ENCODE measurements at places on chromosomes 7 and 10.

DNA sequence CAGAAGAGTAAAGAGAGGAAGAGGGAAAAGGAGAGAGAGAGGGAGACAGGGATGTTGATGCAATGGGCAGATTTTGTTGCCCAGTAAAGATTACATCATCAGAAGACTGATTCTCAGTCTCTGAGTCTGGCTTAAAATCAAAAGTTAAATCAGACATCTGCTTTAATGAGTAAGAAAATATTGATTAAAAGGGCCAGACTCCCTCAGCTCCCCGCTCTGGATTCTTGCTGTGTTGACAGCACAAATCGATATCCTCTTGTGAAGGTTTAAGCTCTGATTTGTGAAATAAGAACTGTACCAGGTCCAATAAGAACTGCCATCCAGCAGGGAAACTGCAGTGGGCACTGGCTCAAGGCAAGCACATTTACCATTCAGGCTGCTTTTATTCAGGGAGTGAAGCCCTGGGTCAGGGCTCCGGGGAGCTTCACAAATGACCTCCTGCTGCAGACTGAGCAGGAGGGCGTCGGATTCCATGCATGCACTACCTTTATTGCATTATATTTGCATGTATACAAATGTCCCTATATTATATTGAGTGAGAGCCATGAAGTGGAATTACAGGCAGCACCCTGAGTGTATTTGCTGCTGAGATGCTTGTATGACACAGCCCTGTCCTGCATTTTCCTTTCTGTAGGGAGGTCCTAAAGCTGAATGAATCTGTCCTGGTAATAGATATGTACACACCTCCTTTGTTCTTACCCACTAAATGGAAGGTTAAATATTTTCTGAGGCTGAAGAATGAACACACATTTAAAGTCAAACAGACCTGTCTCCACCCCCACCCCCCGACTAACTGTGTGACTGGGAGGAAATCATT is 401.5 kb downstream of the REEP3 start:
- DNase-seq = no peak

- DNase-seq = no peak
Measured at GRCh38 chr7:106001196-106001595, 38.1 kb downstream of the CDHR3 start.

DNA sequence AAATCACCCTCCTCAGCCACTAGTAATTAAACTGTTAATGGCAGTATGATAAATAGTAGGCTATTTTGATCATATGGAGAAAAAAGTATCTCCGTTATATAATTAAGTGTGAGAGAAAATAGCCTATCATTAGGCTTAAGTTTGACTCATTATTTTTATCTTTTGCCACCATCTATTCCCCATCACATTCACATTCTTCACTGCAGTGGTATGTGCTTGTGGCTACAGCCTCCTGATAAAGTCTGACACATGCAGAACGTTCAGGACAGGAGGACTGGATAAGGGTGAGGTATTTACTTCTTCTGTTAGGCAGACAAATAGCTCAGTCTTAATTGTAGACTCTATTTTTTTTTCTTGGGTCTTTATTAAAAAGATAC is 5.8 kb downstream of the NEBL start:
- no peak for DNase-seq

GRCh38 chr10:33239257-33239656 is 95.2 kb downstream of the NRP1 start:
- no peak for DNase-seq

DNA sequence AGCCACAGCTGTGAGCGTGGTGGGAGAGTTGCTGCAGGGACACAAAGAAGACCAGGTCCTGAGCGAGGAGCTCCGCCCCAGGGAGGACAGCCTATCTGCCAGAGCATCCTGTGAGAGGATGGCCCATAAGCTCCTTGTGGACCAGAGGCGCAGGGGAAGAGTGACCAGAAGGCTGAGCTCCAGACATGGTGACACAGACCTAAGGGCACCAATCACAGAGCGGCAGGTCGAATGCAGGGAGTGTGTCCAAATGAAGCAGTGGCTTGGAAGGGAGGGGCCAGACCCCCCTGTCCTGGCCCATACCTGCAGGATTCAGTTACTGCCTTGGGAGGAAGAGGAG is 135.8 kb upstream of the TMEM72 start:
- DNase-seq = no peak

DNA sequence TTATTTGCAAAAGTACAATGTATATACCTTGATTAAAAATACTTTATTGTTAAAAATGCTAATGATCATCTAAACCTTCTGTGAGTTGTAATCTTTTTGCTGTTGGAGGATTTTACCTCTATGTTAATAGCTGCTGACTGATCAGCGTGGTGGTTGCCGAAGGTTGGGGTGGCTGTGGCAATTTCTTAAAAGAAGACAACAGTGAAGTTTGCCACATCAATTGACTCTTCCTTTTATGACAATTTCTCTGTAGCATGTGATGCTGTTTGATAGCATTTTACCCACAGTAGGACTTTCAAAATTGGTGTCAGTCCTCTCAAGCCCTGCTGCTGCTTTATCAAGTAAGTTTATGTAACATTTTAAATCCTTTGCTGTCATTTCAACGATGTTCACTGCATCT is 16.9 kb upstream of the ENTPD1 start:
- DNase-seq = no peak

DNA sequence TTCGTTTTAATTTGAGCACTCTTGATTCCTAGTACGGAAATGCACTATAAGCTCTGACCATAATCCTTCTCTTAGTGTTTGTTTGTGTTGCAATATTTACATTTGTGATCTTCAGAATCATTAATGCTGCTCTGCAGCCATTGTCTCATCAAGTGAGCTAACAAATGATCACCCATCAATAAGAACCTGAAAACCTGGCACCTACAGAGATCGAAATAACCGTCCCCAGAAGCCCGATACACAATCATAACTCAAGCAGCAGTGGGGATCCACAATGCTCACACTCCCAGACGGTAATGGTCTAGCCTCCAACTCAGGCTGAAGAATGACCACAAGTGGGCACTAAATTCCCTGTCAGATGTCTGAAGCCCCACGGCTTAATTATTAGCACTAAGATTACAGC is 156.0 kb upstream of the NFE2L3 start:
- DNase-seq = no peak

DNA sequence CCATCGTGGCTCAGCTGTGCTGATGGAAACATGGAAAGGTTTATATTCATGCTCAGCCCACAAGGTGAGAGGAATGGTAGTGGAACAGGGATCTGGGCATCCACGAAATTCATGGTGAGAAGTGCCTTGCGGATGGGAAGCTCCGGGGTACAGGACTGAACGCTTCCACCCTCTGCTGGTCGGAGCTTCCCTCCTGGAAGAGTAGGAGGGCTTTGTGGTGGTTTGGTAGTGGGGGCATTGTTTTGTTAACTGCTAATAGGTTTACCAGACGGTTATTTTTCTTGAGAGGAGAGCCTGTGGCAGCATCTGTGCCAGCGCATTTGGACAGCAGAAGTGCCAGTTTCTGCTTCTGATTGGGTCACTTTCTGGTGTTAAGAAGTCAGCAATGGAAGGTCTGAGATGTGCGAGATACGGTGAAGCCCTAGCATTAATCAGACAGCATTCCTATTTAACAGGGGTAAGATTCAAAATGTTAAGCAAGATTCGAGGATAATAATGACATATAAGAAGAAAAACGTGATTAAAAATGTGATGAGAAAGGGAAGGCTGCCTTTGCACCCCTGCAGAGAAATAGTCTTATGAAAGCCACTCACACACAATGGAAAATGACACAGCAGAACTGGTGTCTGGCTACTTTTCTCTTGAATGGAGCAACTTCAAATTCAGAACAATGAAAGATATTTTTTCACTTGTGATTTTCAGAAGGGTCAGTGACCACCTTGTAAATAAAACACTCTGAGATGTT is 17.7 kb downstream of the ABCA13 start:
- DNase-seq = no peak

- no peak for DNase-seq
Measured at GRCh38 chr7:36216063-36216684, 63.1 kb downstream of the EEPD1 start.

GRCh38 chr10:11240641-11241040 is 223.0 kb downstream of the CELF2 start:
- no peak for DNase-seq

- DNase-seq = no peak
Measured at GRCh38 chr7:72406820-72407403, 5.2 kb downstream of the CALN1 start.

- no peak for DNase-seq
Measured at GRCh38 chr10:21173802-21174714, 276.9 kb upstream of the NEBL start.

DNA sequence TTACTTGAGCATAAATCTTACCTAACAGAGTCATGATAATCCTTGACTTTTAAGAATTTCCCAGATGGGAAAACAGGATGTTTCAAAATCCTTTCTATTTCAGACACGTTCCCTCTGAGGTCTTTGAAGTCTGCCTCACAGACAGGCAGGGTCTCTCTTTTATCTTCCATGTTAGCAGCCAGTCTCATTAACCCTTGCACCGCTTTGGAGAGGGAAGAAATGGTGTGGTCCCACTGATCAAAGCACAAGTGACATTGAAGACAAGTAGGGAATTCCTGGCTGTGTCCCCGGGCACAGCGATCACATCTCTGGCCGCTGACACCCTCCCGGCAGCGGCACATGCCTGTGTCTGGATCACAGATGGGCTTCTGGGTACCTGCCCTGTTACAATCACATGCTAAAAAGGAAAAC is 52.7 kb upstream of the LAMB1 start:
- no peak for DNase-seq

- no peak for DNase-seq
Measured at GRCh38 chr10:92929896-92930295, 81.6 kb downstream of the EXOC6 start.

- DNase-seq = no peak
Measured at GRCh38 chr7:151409667-151410404, at the start of gene WDR86. Gene WDR86, minus strand, starts transcription at chr7:151410038. Its CDS starts 449 bp downstream, at chr7:151409589.

GRCh38 chr7:69968969-69969556 is 370.8 kb downstream of the AUTS2 start:
- no peak for DNase-seq

DNA sequence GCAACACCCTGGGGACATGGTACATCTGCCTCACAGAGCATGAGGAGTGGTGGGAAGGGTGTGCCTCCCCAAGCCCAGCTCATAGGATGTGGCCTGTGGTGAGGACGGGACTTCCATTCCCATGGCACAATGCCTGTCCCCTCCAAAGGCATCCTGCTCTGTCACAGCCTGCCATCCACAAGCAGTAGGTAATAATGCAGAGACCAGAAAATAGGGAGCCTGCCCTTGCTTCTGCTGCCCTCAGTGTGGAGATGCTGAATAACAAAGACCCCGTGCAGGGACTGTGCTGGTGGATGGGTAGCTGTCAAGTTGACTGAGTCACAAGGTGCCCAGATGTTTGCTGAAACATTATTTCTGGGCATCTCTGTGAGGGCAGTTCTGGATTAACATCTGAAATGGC is 199.9 kb upstream of the GRB10 start:
- DNase-seq = no peak

- DNase-seq = no peak
Measured at GRCh38 chr7:70338015-70338414, 739.7 kb downstream of the AUTS2 start.

- DNase-seq = no peak
Measured at GRCh38 chr10:10149899-10150298, 867.8 kb upstream of the CELF2 start.

DNA sequence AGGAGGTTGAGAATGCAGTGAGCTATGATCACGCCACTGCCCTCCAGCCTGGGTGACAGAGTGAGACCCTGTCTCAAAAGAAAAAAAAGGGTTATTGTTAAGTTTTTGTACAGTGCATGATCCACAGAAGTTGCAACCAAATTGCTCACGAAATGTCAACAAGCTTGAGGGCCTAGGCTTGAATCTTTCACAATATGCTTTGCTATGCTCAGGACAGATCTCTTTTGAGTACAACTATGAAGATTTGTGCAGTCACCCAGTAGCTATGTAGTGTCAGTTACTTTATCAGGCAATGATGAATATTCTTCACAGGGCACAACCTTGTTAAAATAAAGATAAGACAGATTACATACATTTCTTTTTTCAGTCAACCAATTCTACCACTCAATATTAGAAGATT is 109.2 kb downstream of the PRTFDC1 start:
- no peak for DNase-seq

DNA sequence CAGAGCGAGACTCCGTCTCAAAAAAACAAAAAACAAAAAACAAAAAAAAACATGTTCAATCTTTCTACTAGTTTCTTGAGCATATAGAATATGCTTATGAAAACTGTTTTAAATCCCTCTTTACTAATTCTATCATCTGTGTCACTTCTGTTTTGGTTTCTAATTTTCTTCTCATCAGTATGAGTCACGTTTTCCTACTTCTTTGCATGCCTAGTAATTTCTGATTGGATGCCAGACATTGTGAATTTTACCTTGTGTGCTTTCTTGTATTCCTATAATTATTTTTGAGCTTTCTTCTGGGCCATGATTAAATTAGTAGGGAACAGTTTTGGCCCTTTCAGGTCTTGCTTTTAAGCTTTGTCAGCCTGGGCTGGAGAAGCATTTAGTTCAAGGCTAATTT is 9.9 kb downstream of the MICU1 start:
- DNase-seq = no peak

DNA sequence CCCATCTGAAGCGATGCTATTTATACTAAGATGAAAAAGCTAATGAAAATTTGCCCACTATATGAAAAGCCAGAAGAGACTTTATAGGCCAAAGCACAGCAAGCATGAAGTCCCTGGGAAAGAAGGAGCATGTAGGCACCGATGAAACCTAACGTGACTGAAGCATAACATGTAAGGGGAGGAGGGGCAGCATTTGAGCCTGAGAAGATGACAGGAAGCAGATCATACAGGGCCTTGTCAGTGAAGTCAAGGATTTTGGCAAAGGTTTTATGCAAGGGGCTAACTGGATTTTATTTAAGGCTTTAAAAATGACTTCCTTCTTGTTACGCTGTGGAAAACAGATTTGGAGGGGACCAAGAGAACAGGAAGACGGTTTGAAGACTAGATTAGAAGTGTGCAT is 744.0 kb downstream of the PHTF2 start:
- no peak for DNase-seq

DNA sequence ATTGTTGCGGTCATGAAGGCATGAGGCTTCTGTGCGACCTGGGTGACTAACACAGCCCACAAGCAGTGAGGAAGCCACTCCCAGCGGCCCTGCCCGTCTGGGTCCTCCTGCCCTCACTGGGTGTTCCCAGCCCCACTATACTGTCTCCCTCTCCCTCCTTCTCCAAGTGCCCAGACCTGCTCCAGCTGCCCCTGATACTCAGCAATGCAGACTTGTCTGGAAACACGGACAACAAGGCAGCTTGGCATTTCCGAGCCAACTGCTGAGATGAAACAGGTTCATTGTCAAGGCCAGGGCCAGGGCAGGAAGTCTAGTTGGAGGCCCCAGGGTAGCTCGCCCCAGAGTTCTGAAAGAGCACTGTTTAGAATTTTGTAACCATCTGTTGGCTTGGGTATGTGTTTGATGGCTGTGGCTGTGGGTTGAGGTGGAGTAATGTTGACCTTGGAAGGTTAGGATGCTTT is 95.7 kb downstream of the RBM20 start:
- DNase-seq = no peak
